ENCODE measurements at places on chromosomes 13 and 19. TPM values are rescaled to one million over a fixed set of nuclear protein-coding genes. Genes with fewer than 3 reads are reported as not detected.

DNA sequence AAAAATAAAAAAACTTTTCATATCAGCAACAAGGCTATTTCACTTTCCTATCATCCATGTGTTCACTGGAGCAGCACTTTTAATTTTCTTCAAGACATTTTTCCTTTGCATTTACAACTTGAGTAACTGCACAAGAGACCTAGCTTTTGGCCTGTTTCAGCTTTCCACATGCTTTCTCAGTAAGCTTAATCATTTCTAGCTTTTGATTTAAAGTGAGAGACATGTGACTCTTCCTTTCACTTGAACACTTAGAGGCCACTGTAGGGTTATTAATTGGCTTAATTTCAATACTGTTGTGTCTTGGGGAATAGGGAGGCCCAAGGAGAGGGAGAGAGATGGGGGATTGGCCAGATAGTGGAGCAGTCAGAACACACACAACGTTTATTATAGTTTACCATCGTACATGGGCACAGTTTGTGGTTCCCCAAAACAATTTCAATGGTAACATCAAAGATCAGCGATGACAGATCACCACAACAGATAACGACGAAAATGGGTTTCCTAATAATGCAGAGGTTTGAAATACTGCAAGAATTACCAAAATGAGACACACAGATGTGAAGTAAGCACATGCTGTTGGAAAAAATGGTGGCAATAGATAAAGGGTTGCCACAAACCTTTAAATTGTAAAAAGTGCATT is 117.6 kb downstream of the GGACT start:
- DNase-seq, result no peak

DNA sequence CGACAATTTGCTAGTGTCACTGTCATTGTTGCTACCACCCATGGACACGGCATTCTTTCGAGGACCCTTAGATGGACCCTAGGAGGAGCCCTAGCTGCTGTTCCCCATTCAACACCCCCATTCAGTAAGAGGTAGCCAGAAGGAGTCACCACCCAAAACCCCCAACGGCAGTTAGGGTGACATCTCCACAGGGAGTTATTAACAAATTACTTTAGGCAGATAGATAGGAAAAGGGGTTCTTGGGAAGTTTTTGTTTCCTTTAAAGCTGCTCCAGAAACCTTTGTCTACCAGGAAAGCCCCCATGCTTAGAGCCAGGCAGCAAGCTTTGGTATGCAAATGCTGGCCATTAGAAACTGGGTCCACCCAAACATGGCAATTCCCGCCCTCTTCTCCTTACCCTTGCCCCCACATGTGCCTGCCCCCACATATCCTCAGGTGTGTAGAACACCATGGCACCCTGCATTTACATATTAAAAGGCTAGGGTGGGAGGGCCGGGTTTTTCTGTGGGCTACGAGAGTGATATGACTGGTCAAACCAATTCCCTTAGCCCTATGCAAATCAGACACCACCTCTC is 190.9 kb downstream of the SLITRK6 start:
- DNase-seq, result no peak

- DNase-seq, result no peak
These were observed 19.2 kb downstream of the ATCAY start for GRCh38 chr19:3899531-3900294.

The LILRB1 gene
- 4.2 TPM for total RNA-seq

The SIGLEC12 gene
- total RNA-seq, result not detected

The EID2B gene
- 2.3 TPM for total RNA-seq

The KRI1 gene
- total RNA-seq, result 11.0 TPM

Measured in left cardiac atrium (tissue), 4 donors.